Kidney epithelial cell (primary cell): ENCODE measurements at places on chromosomes 2 and 18.

DNA sequence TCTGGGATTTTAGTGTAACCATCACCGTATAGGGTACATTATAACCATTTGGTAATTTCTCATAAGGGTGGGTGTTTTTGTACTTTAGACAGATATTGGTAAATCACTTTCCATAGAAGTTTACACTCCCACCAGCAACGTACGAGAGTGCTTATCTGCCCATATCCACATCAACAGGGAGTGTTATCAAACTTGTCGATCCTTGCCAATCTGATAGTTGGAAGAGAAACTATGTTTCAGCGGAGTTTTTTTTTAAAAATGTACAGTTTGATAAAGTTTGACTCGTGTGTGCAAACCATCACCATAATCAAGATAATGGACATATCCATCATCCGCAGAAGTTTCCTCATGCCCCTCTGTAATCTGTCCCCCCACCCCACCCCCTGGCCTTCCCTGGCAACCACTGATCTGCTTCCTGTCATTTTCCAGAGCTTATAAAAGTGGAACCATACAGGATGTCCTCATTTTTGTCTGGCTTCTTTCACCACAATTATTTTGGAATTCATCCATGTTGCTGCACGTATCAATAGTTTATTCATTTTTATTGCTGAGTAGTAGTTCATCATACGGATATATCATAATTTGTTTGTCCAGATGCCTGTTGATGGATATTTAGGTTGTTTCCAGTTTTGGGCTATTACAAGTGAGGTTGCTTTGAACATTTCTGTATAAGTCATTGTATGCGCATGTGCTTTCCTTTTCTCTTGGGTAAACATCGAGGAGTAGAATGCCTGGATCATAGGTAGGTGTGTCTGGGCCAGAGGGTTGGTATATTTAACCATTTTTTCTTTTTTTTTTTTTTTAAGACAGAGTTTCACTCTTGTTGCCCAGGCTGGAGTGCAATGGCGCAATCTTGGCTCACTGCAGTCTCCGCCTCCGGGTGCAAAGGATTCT, 18.6 kb downstream of the GLI2 start:
- no peak for DNase-seq

DNA sequence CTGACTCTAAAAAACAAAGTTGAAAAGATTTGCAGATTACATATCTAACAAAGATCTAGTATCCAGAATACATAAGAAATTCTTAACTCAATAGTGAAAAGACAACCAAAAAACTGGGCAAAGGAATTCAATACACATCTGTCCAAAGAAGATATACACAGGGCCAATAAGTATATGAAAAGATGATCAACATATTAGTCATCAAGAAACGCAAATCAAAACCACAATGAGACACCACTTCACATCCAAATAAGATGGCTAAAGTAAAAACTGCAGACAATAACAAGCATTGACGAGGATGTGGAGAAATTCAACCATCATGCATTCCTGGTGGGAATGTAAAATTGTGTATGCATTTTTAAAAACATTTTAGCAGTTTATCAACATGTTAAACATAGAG, 256.0 kb downstream of the EIPR1 start:
- DNase-seq: no peak

GRCh38 chr18:10524507-10525370, 1.1 kb upstream of the NAPG start:
- peak; percentile 29 for DNase-seq

GRCh38 chr2:129872446-129872845, 107.0 kb upstream of the RAB6C start:
- DNase-seq: no peak

DNA sequence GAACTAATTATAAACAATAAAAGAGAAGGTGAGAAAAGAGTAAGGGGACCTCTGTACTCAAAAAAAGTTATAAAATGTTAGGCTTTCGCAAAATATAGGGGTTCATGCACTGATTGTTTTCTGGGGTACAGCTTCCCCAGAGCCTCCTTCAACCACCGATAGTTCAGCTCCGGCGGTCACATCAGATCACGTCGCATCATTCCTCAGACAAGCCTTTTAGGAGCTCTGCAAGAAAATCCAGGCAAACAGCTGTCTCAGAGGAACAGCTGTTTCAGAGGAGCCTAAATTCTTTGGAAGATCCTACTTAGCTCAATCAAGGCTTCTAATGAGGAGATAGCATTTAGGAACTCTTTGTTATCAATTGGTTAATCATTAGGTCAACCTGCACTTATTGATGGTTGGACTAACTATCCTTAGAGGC, 78.7 kb downstream of the MYCN start:
- no peak for DNase-seq

GRCh38 chr18:40414155-40414754, 1540.8 kb upstream of the PIK3C3 start:
- no peak for DNase-seq
